Activated naive CD8-positive, alpha-beta T cell treated with anti-CD3 and anti-CD28 coated beads, Interleukin-2, amount 50 U/mL, for 16 hours (primary cell): ENCODE measurements at places on chromosomes 11 and 22.

DNA sequence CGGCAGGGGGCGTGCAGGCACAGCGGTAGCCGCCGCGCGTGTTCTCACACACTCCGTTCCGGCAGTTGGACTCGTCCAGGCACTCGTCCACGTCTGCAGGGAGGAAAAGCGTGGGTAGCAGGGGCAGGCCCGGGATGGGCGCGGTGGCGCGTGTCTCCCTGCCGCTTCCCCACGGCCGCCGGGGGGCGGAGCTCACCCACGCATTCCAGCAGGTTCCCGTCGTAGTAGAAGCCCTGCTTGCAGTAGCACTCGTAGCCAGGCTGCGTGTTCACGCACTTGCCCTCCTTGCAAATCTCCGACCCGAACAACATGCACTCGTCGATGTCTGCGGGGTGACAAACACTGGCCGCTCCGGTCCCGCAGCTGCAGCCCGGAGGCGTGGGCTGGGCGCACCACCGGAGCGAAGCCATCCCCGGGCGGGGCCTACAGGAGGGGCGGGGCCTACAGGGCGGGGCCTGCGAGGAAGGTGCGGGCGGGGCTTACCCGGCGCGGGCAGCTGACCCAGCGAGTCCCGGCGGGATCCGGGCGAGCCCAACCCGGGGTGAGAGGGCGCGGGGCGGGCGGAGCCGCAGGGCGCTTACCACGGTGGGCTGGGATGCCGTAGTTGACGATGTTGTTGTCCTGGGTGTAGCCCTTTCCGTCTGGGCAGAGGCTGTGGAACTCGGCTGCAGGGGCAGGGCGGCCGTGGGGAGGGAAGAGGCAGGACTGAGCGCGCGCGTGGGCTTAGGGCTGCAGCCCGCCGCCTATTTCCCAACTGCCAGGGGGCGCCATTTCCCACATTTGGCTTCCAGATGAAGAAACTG is 15.6 kb downstream of the SCYL1 start:
- peak; percentile 84 for DNase-seq

GRCh38 chr11:115869780-115870431 is 365.7 kb upstream of the CADM1 start:
- no peak for DNase-seq

DNA sequence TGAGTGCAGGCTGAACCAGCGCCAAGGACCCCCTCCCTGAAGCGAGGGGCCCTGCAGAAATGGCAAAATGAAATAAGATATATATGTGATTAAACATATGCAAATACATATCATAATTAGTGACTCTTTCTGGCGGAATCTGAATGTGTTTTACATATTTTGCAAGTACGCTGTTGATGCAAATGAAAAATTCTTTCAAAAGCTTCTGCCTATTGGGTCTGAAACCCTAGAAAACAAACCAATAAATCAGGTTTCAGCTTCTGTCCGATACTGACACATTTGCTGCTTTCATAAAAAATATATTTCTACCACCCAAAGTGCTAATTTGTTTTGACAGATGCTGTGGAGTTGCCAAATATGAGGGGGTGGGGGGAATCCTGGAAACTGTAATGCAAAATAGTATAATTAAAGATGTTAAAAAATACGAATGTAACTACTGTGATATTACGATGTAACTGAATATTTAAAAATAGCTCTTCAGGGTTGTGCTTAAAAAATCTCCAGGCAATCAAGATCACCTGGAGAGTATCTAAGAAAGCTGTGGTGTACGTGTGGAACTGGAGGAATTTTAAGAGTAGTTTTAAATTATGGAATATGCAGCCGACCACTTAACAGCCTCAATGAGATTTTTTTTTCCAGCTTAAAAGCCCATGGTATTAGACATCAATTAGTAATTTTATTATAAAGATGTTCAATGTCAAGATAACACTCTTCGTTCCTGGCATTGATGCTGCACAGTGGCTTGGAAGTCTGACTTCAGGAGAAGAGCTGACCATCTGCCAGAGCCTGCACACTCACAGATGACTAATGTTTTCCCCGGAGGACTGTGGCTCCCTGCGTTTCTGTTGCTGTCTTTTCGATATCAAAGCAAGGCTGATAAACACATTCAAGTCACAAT is 122.2 kb upstream of the RCN1 start:
- DNase-seq = no peak

DNA sequence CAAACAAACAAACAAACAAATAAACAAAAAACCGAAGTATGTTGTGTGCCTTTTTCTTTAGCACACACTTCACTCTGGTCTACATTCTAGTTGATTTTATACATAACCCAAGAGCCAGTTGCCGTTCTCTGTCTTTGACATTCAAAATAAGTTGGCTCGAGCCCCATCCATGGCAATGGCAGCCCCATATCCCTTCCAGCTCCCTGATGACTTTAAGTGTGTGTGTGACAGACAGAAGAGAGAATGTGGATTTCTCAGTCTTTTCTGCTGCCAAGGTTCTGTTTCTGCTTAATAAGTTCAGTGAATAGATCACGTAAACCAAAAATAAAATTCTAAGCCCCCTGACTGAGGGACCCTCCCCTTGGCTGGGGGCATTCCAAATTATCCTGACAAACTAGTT is 100.6 kb upstream of the TENM4 start:
- no peak for DNase-seq

DNA sequence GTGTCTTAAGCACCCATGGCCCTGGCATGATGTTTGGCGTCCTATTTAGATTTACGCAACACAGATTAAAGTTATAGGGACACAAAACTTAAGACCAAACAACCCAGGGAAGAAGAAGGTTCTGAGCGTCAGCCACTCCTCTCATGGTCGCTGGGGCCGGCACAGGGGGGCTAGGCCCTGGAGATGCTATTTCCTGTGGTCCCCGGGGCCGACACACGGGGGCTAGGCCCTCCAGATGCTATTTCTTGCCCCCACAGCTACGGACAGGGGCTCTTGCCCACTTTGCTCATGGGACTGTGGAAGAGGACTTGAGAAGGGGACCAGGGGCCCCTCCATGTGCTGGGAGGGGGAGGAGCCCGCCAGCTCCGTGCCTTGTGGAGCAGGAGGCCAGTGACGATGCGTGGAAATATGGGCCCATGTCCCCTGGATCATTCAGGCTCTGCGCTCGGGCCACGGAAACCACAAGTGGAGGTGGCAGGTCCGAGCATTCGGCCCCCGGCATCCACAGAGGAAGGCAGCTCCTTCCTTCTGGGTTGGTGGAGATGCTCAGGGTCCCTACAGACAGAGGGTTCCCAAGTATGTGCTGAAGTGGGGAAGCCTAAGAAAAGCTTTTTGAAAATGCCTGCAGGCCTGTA is 711.1 kb downstream of the BRD1 start:
- no peak for DNase-seq

DNA sequence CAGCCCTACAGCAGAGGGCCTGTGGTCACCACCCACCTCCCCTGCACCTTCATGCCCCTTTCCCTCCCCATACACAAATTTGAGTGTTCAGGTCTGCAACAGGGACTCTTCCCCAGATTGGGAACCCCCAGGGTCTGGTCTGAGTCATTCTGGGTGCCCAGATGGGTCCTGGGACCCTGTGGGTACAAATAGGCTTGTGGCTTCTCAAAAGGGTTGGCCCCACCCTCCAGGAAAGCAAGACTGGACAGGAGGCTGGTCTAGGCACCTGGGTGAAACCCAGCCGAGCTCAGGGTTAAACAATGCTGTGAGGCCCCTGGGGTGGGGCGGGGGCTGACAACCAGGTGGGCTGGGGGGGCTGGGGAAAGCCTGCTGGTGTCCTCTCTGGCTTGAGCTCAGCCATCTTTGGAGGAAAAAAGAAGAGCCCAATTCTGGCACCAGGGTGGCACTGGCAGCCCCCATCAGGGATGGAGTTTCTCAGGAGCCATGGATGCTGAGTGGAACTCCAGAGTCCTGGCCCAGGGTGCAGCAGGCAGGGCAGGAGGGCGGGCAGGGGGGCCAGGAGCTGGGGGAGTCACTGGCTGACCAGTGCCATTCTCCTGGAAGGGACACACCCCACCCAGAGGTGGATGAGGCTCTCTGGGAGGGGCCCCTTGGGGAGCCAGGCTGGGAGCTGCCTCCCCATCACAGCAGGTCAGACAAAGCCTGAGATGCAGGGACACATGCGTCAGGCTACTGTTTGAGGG is 1.1 kb downstream of the SEPTIN5 start:
- DNase-seq = no peak

DNA sequence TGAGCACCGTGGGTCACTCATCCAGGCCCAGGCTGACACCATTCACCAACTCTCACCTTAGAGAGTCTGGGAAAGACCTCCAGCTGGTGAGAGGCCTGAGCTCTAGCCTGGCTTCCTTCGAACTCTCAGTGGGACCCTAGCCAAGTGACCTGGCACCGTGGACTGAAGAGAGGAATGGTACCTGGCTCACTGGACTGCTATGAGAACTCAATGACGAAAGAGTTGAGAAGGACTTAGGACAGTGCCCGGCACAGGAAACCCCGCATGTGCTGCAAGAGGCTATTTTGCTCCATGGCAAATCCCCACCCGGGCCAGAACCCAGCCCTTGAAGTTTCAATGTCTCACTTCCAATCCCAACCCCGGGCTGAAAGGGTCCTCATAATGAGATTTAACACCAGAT is 605 bp upstream of the RAPSN start:
- no peak for DNase-seq

DNA sequence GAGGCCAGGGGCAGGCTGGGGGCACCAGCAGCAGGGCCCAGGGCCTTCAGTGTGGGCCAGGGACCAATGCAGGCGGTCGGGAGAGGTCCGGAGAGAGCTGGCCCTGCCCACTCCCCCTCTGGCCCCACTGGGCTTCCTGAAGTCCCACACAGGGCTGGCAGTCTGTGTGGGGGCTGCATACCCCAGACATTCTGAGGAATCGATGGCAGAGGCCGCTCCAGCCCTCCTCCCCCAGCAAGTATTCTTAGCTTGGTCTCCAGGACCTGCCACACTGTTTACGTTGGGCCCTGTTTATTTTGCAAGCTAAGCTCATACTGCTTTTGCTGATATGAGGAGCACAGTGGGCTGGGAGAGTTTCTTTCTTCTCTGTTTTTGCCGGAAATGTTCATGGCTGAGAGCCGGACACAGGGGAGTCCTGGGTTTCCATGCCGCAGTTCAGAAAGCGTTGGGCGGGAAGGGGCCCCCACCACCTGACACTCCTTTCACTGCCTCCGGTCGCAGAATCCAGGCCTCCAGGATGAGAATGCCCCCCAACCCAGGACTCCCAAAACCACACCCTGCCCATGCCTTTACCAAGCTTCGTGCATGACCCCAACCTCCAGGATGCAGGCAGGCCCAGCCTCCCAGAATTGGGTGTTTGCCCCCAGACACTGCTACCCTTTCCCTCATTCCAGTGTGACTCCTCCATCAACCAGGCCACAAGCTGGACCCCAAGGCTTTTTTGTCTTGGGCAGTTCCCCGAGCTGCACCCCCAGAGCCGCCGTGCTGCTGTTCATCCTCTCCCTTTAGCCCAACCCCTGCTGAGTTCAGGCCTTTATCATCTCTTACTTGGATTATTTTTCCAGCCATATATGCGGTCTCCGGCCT is 81.8 kb upstream of the KCNQ1OT1 start:
- no peak for DNase-seq

- no peak for DNase-seq
Observed at GRCh38 chr22:43000441-43001175, 14.3 kb downstream of the PACSIN2 start.

- peak; percentile 27 for DNase-seq
Observed at GRCh38 chr11:60193687-60194433, 11.0 kb upstream of the MS4A6A start.

- no peak for DNase-seq
Observed at GRCh38 chr22:27482402-27482801, 319.2 kb downstream of the MN1 start.

DNA sequence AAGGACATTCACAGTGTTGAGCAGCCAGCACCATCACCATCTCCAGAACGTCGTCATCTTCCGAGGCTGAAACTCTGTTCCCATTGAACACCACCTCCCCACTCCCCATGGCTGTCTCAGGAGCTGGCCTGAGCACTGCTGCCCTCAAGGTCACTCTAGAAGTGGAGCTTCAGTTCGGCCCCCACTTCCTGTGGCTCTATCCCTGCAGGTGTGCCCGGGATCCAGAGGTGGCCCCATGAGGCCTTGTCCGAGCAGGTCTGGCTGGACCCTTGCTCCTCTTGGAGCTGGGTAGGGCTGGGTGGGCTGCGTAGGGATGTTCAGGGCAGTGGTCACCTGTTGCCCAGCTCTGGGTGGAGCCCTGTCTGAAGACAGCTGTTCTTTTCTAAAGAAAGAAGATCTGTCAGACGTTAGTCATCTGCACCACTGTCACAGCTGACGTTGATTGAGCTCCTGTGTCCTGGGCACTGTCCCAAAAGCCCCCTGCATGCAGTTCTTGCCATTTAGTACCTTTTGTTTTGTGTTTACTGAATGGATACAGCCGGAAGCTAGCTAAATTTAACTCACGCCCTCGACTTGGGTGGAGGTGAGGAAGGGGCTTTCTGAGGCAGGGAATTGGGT is 75.5 kb upstream of the CLDN5 start:
- no peak for DNase-seq

GRCh38 chr11:17457396-17458173 is 19.1 kb downstream of the ABCC8 start:
- DNase-seq = no peak
